NCI-H2081 treated with DMSO at 0.1 percent for 48 hours (cell line): ENCODE measurements at places on chromosomes 3 and 15.
A peak's percentile ranks its signal among the peaks of the same experiment; 100 is the strongest.

DNA sequence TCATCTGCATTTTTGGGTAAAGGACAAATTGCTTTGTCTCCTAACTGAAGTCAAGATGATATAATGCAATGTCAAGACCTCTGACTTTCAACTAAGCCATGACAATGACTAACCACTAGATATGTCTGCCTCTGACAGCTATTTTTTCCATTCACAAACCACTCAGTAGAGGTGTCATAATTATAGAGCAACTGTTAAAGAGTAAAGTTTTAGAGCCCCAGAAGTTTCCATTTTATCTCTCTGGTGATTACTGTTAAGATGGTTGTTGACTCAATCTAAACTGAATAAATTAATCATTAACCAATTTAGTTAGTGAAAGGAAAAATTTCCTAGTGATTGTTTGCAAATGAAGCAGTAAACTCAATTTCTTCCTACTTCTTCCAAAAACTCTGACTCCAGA, 779.9 kb downstream of the GRM7 start:
- DNase-seq, result no peak

DNA sequence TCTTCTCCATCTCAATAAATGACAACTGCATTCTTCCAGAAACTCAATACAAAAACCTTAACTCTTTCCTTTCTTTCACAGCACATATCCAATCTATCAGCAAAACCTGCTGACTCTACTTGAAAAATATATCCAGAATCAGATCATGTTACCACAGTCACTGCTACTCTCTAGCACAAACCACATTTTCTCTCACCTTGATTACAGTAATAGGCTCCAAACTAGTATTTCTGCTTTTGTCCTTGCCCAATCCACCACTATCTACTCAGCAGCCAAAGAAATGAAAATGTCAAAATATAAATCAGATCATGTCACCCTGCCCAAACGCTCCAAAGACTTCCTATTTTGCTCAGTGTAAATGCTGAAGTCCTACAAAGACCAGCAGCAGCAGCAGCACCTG, 15.2 kb downstream of the TMCC1 start:
- DNase-seq, result no peak

GRCh38 chr3:1987980-1988379, 110.7 kb upstream of the CNTN4 start:
- no peak for DNase-seq

- DNase-seq, result peak; percentile 53
Measured at GRCh38 chr3:157999246-157999645, 107.0 kb downstream of the SHOX2 start.

DNA sequence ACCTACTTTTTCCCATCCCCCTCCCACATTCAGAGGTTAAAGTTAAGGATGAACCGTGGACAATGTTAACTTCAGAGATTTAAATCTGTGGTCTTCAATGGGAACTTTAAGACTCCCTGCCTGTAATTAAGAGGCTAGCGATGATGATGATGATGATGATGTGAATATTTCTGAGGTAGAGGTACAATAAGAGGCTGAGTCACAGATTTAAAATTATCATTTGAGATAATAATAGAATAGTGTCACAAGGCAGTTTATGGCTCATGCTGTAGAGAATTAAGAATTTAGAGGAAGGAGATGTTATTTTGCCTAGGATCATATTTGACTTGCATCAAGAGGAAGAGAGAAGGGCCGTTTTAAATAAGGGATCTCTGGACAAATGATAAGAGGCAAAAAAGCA, 146.2 kb downstream of the BBX start:
- DNase-seq, result no peak

DNA sequence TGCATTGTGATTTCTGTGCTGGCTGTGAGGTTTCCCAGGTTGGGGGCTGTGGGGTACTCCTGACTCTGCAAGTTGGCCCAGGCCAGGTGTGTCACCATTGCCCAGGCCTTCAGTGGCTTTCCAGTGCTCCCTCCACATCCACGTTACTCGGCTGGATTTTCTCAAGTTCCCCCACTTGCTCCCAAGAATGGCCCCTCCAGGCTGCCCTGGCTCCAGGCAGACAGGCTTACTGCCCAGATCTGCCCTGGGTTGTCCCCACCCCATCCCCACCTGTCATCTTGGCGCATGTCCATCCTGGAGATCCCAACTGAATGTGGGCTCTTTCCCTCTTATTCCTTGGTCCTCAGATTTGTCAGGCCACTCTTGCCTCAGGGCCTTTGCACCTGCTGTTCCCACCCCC, 3.6 kb downstream of the APBA2 start:
- DNase-seq, result no peak

DNA sequence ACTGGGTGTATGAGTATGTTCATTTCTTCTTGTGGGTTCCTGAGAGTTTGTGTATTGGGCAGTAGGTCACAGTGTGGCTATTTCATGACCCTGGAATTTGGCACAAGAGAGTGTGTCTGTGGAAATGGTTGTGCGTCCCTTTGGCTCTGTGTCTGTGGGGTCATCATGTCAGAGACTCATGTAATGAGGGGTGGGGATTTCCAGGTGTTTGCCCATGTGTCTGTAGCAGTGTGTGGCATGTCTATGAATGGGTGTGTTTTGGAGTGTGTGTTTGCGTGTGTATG, 1.3 kb upstream of the GATA2 start:
- no peak for DNase-seq

DNA sequence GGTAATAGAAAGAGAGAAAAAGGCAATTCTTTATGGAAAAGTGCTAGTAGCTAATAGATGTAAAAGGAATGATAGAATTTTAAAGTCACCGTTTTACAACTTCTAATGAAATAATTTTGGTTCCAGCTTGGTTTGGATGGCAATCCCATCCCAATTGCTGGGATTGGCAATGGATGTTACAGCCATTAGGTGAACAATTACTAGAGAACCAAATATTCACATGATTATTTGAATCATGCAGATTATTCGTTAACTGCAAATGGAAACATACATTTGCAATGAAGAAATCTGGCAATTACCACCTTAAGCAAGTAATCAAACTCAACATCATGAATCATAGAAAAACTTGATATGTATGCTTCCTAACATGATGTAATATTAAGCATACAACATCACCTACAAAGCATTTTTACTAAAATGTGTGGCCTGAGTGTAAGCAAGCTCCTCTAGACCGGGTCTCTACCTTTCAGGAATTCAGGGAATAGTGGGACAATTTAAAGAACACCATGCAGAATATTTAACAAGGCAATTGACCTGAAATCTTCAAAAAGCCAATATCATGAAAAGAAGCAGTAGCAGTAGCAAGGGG, 26.2 kb upstream of the ANP32A start:
- DNase-seq, result no peak

DNA sequence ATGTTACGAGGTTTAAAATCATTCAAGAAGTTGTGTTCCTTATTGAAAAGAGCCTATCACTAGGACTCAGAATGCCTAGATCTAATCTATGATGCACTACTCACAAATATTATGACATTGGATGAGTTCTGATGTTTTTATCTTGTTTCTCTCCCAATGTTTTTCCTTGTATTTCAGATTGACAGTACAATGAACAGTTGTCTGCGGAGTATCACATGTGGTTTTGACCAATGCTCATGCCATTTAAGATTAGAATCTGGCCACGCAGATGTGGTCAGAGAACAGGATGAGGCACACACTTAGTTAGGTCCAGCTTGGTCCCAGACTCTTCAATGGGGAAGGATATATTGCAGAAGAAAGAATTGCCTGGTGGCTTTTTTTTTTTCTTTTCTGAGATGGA, 25.6 kb upstream of the CCDC50 start:
- DNase-seq, result no peak

DNA sequence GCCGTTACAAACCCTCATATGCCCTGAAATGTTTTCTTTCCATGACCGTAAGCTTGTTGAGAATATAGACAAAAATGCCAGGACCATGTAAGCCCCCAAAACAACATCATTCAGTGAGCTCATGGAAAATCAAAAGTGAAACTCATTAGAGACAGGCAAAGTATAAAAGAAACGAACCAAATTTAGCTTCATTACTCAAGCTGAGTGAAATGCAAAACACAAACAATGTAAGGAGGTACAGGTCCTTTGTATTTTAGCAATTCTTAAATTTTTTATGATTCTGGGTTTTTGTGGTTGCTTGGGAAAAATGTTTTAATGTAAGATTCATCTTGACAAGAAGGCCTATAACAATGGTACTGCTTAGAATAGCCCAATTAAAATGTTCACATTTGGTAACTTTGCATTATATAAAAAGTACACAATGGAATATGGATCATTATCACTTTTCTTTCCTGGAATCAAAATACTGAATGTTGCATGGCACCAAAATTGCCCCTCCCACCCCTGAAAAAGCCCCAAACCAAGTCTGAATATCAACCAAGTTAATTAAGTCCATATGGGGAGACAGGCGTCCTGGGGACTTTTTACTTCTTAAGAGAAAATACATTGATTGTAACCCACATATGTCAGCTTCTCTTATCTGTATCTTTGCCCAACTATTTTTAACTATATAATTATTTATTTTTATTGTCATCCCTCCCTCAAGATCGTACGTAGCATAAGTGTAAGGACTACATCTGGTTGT, 247.7 kb upstream of the CDIN1 start:
- DNase-seq, result no peak

- DNase-seq, result no peak
Measured at GRCh38 chr15:86555939-86556338, 476.3 kb downstream of the AGBL1 start.

DNA sequence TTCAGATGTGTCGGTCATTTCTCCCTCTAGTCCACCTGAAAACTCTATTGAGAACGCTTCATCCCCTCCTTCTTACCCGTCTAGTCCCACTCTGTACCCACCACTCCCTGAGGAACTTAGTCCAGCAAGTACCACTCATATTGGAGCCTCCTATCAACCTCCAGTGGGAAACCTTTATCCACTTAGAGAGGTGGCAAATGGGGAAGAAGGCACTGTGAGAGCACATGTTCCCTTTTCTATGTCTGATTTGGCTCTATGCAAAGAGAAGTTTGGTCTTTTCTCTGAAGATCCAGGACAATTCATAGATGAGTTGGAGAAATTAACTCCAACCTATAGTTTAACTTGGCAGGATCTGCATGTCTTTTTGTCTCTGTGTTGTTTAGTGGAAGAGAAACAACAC, 17.0 kb upstream of the RPN1 start:
- no peak for DNase-seq

DNA sequence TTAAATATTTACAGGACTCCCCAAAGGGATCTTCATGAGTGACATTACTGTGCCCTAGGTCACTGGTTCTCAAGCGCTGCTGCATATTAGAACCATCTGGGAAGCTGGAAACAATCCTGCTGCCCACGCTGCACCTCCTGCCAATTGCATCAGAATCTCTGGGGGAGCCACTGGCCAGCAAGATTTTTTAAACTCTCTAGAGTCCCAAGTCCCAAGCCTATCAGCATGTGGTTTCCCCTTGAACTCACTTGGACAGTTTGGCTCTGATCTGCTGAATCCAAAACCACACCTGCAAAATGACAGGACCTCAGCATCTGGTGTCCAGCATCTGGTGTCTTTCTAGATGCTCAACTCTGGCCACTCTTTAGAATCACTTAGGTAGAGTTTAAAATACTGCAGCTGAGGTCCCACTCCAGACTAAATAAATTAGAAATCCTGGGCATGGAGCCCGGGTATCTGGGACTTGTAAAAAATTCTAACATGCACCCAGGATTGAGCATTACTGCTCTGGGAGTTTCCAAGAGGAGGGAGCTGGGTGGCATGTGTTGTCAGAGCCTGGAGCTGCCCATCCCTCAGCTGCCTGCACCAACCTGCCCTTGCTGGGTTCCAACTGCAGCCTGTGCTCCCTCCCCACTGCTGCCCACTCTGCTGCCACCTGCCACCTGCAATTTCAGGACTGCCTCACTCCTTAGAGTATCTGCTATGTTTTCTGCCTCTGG, 311.3 kb downstream of the SLC9A9 start:
- DNase-seq, result no peak

- DNase-seq, result no peak
Measured at GRCh38 chr3:136120373-136121348, 75.5 kb downstream of the MSL2 start.

DNA sequence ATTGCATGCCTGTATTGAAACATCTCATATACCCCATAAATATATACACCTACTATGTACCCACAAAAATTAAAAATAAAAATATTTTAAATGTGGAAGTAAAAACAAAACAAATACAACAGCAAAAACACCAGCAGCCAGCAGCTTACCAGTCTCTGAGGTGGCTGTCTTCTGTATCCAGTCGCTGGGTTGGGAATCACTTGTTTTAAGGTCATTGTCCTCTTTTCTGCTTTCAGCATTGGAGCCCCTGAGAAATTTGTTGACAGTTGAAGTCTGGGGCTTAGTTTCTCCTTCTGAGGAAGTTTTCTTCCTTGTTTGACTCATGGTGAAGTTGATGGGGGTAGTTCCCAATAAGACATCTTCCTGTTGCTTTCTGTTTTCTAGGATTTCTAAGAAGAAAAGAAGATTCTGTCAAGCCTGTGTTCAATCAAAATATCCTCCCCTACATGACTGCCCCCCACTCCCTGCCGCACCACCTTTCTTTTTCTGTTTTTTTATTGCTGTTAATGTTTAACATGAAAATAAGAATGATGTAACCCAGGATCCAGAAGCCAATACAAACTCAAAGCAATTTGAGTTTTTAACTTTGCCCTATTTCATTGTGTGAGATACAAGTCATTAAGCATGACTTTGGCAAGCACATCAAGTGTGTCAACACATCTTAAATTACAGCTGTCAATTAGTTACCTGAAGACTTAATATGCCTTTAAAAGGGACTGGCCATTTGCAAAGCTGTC, at the start of gene LRRC31:
LRRC31 (minus strand) TSS at position 452 of the 737 bp plus-strand sequence; CDS start at position 324, 128 bp downstream.
- peak; percentile 28 for DNase-seq

DNA sequence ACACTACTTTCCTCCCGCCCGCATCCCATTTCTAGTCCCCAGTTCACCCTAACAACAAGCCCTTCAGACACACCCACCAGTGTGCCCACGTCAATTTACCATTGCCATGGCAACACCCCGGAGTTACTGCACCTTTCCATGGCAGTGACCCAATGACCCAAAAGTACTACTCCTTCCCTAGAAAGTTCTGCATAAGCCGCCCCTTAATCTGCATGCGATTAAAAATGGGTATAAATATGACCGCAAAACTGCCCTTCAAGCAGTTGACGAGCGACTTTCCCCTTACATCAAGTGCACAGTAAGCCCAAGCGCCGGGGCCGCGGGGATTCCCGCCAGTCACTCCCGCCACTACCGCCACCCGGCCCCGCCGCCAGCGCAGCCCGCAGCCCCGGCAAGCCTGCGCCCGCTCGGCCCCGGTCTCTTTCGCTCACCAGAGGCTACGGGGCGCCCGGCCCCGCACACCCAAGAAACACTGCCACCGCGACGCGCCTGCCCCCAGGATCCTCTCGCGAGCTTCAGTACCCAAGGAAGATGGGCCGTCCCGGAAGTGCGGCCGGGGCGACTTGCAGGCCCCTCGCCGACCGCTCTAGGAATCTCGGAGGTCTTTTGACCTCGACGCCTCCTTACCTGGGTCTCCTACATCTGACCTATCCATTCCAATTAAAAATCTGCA, 27.2 kb upstream of the ZNF502 start:
- peak; percentile 0 for DNase-seq

GRCh38 chr3:105539897-105540296, 173.2 kb downstream of the ALCAM start:
- no peak for DNase-seq
